ENCODE measurements at places on chromosomes 7 and 10.

DNA sequence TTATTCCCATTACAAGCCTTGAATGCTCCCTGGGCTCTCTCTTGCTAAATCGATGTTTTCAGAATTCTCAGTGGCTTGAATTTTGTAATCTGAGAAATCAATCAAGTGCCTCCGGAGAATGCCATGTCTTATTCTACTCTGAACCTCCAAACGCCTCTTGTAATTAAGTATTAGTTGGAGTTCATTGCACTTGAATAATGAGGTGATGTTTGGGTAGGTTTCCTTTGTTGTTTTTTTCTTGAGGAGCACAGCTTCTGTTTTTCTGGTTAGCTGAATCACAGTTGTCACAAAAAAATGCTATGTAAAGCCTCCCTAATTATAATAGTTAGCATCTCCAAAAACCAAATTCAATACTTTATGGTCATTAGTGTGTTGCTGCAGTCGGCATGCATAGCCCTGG is 100.3 kb downstream of the PLPP4 start:
- no peak for DNase-seq

GRCh38 chr10:33279811-33280602 is 54.5 kb downstream of the NRP1 start:
- no peak for DNase-seq

GRCh38 chr7:81308643-81309322 is 389.9 kb upstream of the SEMA3C start:
- no peak for DNase-seq

DNA sequence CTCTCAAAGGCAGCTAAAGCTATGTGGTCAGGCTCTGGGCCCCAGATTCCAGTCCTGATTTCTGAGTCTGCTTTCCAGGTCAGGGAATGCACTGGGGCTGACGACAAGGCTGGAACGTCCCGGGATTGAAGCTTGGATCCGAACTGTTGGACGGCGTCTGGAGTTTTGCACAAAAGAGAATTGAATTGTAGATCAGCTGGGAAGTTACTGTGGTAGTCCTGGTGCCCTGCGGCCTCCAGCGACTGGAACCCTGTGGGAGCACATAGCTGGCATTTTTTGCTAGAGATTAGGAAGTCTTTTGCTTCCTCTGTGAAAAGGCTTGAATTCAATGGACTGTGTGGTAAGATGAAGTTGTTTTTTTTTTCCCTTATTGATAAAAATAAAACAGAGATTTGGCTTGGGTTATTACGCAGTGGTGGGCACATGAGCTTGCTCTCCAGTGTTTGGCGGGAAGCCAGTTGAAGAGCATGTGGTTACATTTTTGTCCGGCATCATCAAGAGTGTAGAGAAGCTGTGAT is at the start of gene HK1:
TSS of gene HK1 (plus strand) at position 51 of the 518 bp plus-strand sequence.
- no peak for DNase-seq

- DNase-seq: no peak
These were observed 93.6 kb upstream of the PCBD1 start for GRCh38 chr10:70981936-70982335.

- no peak for DNase-seq
These were observed 11.0 kb downstream of the ZMIZ1 start for GRCh38 chr10:79079490-79080355.

DNA sequence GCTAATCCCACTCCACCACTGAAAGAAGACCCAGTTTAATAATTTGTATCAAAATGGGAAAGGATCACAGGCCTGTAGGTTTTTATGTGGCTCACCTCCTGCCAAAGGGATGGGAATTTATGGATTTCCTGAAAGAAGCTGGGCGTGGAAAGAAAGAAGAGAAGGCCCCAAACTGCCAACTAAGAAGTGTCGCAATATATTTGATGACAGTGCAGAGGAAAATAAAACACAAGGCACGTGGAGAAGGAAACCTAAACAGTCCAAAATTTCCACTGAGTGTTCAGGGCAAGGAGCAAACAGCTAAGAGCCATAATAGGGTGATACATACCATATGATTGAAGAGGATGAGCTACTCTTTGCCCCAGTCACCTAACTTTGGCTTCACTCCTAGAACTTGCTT is 667.2 kb downstream of the GATA3 start:
- no peak for DNase-seq

DNA sequence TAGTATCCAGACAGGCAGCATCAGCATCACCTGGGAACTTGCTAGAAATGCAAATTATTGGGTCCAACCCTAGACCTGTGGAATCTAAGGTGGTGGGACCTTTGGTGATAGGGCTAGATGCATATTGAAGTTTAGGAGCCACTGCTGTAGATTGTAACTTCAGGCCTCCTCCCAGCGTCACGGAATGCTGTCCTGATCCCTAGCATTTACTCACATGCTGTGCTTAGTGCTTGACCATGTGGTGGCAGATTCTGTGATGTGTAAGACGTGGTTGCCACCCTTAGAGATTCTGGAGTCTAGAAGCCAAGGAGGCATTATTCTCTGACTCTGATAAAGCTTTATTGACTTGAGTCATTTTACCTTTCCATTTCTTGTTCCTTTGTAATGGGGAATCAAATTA is 13.5 kb downstream of the AHR start:
- DNase-seq: no peak

DNA sequence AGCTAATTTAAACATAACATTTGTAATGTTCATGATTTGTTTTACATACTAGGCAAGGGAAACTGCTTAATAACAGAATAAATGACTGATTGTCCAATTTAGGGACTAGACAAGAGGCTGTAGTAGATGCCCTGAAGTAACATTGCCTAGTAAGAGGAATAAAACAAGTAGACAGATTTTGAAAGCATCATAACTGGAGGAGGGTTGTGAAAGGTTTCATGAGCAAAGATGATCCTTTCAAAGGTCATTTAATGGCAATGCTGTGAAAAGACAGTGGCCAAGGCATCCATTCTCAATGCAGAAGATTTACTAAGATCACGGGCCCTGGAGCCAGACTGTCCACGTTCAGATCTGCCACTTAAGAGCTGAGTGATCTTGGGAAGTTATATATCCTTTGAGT is 44.8 kb upstream of the HHEX start:
- DNase-seq: no peak

DNA sequence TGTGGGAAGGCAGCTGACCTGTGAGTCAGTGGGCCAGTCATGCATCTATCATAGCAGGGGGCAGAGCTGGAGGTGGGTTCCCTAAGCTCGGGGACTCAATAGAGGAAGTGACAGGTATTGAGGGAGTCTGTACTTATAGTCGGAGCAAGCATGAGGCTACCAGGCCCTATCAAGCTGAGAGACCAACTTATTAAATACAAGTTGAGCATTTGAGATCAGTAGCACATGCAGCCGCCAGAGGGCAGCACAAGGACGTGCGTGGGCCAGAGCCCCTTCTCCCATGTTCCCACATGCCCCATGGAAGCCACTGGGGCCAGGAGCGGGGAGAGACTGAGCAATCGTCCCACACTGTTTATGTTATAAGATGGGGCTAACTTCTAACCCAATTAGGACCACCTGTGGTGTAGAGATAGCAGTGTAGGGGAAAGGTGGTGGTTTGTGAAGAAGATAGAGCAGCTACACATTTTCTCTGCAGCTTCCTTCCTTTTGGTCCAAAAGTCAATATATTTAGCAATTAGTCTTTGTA is 13.0 kb upstream of the STK31 start:
- DNase-seq: peak; percentile 12

DNA sequence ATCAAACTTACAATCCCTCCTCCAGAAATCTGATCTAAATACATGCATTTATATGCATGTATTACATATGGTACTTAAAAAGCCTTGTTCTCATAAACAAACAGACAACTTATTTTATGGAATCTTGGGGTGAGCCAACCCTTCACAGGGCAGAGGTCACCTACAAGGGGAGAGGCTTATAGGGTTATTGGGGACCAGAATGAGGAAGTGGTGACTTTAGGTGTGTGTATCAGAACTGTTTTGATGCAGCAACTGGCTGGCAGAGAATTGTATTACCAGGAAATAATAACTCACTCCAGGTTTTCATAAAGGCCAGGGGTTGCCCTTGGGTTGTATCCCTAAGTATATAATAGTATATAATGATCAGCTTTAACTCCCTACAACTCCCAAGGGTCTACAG is 91.1 kb downstream of the SVIL start:
- DNase-seq: no peak

GRCh38 chr7:136000288-136000913 is 23.2 kb upstream of the MTPN start:
- DNase-seq: no peak

- no peak for DNase-seq
These were observed 52.4 kb downstream of the ZNF365 start for GRCh38 chr10:62426600-62426999.

- DNase-seq: no peak
These were observed 664 bp downstream of the FMC1 start for GRCh38 chr7:139341776-139342226.

DNA sequence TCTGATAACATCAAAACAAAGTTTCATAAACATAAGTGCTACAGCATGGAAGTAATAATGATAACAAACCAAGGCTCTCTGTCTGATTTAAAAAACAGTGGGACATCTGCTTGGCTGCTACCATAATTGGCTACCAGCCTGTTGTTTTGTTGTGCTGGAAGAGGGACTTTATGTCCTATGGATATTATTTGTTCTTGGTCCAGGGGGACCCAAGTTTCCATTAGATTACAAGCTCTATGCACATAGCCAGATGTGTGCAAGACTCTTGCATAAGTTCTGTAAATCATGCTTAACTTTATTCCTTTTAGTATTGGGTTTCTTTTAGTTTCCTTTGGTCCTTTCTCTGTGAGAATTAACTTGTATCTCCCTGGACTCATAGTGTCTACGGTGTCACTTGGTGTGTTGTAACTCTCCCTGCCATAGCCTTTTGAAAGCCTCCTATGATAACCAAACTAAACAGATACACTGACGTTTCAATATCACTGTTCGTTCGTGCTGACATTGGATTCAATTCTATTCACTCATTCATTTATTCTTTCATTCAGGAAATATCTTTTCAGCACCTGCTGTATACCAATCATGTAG is 41.4 kb upstream of the CD36 start:
- no peak for DNase-seq

DNA sequence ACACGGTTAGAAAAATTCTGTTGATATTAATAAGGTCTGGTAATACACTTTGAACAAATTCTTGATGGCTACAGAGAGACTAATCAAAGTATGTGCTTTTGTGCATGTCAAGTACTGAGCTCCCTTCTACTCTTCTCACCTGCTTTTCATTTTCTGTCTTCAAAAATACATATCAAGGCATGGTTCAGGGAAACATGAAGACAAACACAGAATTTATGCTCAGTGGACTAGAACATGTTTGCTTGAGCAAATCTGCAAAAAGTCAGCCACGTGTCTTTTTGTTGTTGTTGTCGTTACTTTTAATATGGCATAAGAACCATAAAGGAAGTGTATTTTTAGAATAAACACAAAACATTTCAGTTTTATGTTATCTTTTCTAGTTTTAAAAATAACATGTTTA is 21.9 kb downstream of the CDK13 start:
- no peak for DNase-seq

DNA sequence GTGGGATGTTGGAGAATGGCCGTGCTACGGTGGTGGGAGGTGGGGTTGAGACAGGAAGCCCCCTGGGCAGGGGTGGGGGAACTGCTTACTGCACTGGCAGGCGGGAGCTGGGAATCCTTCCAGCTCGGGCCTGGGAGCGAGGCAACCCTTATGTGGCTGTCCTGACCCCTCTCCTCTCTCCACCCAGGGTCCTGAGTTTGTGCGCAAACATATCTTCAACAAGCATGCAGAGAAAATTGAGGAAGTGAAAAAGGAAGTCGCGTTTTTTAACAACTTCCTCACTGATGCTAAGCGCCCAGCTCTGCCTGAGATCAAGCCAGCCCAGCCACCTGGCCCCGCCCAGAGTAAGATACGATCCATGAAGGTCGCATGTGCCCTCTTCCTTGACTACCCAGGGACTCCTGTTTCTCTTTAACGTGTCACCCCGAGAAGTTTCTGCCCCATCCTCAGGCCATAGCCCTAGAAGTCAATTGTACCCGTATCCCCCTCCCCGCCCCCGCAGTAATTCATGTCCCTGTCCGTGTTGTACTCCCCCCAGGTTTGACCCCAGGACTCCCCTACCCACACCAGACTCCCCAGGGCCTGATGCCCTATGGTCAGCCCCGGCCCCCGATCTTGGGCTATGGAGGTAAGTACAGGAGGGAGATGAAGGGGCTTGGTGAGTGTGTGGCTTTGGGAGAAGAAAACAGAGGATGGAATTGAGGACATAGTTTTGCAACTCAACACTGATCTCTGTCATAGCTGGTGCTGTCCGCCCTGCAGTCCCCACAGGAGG is 1.8 kb downstream of the UFSP1 start:
- no peak for DNase-seq

GRCh38 chr10:33198610-33199009 is 135.9 kb downstream of the NRP1 start:
- DNase-seq: no peak

DNA sequence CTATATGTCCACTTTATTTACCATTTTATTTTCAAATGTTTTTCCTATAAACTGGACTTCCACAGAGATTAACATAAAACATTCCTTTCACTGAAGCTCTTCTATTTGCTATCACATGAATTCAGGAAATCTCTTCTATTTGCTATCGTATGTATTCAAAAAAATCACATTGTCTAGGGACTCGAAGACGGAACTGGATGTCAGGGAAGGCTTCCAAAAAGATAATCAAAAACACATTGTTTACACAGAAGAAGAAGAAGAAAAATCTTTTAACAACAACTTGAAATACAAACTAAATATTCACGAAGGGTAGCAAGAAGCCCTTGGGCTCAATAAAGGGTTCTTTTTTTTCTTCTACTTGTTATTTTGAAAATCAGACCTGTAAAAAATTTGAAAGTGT is 426.1 kb upstream of the LRRN3 start:
- no peak for DNase-seq

DNA sequence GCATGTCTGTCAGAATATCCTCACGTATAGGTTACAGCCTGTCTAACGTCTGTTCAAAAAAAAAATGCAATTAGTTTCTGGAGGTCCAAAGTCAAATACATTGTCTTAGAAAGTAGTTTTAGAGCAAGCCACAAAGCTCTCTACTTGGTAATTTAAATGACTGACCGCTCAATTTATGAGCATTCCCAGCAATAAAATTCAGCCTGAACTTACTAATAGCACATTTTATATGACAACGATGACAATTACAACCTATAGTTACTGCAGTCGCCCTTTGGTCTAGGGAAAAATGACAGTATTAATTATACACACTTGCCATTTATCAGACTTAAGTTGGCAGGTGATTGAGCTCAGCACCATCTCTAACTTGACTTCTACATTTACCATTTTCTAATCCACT is 425.8 kb upstream of the STEAP1 start:
- no peak for DNase-seq

DNA sequence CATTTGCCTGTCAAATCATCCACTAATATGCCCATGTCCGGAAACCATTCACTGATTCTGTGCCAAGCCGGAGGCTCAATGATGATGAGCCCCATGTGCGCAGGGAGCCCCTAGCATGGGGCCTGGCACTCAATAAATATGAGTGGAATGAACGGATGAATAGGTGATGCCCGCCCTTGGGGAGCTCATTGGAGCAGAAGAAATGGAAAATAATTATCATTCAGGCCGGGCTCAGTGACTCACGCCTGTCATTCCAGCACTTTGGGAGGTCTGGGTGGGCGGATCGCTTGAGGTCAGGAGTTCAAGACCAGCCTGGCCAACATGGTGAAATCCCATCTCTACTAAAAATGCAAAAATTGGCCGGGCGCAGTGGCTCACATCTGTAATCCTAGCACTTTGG is 11.0 kb downstream of the RHBDD2 start:
- no peak for DNase-seq

Measured in stimulated activated CD8-positive, alpha-beta memory T cell treated with anti-CD3 and anti-CD28 coated beads, Interleukin-4, amount 100 ng/mL, for 4 hours (primary cell).